A549 treated with DMSO at 1 μM for 4 hours (cell line): ENCODE measurements at places on chromosomes 16 and 17. TPM values are rescaled to one million over a fixed set of nuclear protein-coding genes. Genes with fewer than 3 reads are reported as not detected.

PTX4 gene
- total RNA-seq = not detected in 5 replicates

CBX2 gene
- total RNA-seq = 15.8 to 18.1 TPM (median 17.7 TPM) in 5 replicates

NME4 gene
- total RNA-seq = 293 to 451 TPM (median 381 TPM) in 5 replicates

EFCAB5 gene
- 0.24 to 0.70 TPM (median 0.41 TPM) in 4 of 5 replicates, not detected in the other for total RNA-seq

TIMP2 gene
- total RNA-seq = 182 to 238 TPM (median 207 TPM) in 5 replicates

TIGD7 gene
- 1.3 to 1.8 TPM (median 1.5 TPM) in 5 replicates for total RNA-seq

KRTAP9-2 gene
- total RNA-seq = not detected in 5 replicates
